WTC11 (cell line): ENCODE measurements at places on chromosomes 13 and 19.

DNA sequence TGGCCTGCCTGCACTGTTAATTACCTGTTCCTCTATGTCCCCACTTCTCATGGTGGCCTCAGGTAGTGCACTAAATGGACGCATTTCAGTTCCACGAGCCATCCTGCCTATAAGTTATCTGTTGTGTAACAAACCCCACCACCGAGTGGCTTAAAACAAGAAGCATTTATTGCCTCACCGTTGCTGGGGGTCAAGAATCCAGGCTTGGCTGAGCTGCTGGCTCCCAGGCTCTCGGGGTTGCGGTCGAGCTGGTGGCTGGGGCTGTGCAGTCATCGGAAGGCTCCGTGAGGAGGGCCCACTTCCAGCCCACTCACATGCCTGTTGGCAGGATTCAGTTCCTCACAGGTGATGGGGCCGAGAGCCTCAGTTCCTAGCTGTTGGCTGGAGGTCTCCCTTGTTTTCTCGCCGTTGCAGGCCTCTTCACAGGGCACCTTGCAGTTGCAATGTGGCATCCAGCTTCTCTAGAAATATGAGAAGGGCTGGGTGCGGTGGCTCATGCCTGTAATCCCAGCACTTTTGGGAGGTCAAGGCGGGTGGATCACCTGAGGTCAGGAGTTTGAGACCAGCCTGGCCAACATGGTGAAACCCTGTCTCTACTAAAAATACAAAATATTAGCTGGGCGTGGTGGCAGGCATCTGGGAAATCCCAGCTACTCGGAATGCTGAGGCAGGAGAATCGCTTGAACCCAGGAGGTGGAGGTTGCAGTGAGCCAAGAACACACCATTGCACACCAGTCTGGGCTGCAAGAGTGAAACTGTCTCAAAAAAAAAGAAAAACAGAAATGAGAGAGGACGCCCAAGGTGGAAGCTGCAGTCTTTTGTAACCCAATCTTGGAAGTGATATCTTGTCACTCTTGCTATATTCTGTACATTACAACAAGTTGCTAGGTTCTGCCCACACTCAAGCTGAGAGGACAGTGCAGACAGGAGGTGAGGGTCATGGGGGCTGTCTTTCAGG, 6.5 kb upstream of the PTOV1 start:
- DNase-seq, result no peak

- DNase-seq, result no peak
Observed at GRCh38 chr19:38778733-38779132, 5.4 kb upstream of the LGALS7 start.

DNA sequence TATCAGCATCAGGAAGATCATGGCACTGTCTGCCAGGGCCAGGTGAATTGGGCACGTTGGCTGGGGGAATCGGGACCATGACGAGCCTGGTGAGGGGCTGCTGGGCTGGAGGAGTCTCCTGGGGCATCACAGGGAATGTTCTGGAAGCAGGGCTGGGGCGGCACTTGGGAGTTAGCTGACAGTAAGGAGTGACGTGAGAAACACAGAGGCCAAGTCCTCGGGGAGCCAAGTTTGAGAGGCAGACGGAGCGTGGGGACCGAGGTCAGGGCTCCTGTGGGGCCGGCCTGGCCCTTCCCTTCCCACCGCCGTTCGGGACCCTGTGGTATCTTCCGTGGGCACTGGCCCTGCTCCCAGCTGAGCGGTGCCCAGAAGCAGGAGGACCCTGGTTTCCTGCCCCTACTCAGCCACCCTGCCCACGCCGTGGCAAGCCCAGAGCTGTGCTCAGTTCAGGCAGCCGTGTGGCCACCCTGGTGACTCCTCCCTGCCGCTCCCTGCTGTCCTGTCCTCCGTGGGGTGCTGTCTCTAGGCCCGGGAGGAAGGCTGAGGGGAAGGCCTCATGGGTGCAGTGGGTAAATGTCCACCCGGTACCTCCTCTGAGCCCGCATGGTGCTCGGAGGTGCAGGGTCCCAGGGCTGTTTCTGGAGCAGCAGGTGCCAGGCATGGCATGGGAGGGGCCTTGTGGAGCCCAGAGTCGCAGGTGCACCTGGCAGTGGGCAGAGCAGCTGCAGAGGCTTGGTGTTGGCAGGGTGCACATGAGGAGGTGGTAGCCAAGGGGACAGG, 25.2 kb downstream of the CRTC1 start:
- DNase-seq, result no peak

- DNase-seq, result no peak
Observed at GRCh38 chr13:112576191-112576590, 11.8 kb downstream of the TUBGCP3 start.

DNA sequence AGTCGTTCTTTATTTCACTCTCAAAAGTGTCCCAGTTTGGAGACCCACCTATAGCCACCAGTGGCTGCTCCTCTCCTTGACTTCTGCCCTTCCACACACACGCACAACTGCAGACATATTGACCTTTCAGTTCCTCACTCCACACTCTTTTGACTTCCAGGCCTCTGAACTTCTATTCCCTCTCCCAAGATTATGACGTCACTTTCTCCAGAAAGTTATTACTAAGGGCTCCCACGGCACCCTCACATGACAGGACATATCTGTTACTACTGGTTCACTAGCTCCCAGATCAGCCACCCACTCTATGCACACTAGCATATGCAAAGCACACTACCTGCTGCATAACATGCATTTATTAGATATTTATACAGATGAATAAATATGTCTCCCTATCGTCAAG, 45.9 kb downstream of the XPO4 start:
- no peak for DNase-seq

GRCh38 chr19:23769691-23770468, 11.2 kb upstream of the ZNF681 start:
- no peak for DNase-seq

DNA sequence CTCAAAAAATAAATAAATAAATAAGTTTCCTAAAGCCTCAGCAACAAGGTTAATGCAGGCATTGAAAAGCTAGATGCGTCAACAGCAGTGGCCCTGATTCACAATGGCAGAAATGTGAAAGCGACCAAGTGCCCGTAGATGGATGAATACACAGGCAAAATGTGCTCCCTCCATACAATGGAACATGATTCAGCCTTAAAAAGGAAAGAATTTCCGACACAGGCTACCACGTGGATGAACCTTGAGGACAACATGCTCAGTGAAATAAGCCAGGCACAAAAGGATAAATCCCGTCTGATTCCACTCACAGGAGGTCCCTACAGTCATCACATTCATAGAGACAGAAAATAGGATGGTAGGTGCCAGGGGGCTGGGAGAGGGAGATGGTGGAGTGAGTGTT, 31.7 kb downstream of the INSR start:
- DNase-seq, result no peak

DNA sequence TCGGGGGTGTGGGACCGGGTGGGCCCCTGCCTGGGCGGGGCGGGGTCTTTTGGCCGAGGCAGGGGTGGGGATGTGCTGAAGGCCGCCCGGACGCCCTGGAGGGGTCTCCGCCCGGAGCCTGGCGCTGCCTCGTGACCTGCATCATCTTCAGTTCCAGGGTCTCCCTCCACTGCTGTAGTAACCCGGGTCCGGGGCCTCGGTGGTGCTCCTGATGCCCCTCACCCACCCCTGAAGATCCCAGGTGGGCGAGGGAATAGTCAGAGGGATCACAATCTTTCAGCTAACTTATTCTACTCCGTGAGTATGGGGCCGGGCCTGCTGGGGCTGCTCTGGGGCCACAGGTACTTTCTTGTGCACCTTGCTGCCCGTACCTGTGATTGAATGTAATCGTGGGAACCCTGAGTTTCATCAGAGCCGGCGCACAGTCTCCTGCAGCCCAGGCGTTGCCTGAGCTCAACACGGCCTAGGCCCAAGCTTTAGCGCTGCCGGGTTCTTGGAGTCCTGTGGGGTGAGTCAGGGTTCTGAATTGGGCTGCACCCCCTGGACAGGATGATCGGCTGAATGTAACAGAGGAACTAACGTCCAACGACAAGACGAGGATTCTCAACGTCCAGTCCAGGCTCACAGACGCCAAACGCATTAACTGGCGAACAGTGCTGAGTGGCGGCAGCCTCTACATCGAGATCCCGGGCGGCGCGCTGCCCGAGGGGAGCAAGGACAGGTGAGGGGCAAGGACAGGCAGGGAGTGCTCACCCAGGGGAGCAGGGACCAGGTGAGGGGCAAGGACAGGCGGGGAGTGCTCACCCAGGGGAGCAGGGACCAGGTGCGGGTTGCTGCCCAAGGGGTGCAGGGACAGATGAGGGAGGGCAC, 10.5 kb downstream of the PEAK3 start:
- DNase-seq, result peak; percentile 20

GRCh38 chr19:43725468-43725867, 9.6 kb downstream of the IRGC start:
- no peak for DNase-seq

DNA sequence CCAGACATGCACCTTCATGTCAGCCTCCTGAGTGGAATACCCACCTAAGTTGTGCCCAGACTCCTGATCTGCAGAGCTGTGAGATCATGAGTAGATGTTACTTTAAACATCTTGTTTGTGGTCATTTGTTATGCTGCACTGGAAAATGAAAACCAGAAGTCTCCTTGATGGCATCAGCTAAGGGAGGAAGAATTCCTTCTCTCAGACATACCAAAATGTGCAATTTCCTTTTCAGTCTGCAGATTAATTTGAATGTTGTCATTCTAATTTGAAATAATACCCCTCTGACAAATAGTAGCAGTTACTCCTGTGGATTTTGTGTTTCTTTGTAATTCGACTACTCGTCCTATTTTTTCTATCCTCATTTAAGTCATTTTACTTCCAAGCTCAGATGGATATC, 59.3 kb downstream of the ITGBL1 start:
- DNase-seq, result no peak

- no peak for DNase-seq
Observed at GRCh38 chr13:28179974-28180373, 41.6 kb downstream of the PAN3 start.

- DNase-seq, result no peak
Observed at GRCh38 chr13:102677122-102677521, 17.7 kb downstream of the METTL21C start.

DNA sequence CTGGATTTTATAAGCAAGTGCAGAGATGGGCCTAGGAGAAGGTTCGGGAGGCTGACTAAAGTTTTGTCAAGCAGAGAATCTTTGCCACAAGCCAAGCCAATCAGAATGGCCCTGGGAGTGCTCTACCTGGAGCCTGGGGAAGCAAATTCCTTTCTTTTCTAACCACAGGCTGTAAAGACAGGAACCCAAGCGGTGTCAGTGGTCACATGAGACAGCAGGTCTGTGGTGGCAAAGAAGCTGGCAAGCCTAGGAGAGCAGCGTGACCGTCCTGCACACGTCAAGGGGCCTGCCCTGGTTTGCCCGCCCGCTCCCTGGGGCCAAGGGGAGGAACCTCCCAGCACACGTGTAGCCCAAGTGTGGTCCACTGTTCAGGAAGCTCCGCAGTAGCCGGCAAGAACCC, 90.8 kb downstream of the IPO5 start:
- no peak for DNase-seq

- no peak for DNase-seq
Observed at GRCh38 chr19:51602189-51602854, 27.9 kb downstream of the SIGLEC5 start.

DNA sequence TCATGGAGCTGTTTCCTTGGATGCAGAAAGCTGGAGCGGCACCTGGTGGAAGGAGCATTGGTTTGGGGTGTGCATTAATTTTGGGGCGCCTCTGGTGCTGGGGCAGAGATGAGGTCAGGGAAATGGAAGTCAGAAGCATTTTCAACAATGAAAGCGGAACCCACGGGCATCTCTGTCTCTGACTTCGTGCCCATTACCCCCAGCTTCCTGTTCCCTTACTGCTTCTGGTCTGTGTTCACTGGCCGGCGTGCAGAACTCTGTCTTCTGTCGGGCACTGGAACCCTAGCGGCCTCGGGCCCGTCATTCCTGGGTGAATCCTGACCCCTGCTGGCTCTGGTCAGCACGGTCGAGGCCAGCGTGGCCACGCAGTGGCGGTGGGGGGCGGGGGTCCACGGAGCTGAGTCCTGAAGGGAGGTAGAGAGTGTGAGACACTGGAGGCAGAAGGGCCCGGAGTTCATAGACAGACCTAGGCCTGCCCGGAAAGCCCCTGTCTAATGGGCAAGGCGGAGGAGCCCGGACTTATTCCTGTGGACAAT, 7.9 kb upstream of the LINGO3 start:
- DNase-seq, result peak; percentile 82

DNA sequence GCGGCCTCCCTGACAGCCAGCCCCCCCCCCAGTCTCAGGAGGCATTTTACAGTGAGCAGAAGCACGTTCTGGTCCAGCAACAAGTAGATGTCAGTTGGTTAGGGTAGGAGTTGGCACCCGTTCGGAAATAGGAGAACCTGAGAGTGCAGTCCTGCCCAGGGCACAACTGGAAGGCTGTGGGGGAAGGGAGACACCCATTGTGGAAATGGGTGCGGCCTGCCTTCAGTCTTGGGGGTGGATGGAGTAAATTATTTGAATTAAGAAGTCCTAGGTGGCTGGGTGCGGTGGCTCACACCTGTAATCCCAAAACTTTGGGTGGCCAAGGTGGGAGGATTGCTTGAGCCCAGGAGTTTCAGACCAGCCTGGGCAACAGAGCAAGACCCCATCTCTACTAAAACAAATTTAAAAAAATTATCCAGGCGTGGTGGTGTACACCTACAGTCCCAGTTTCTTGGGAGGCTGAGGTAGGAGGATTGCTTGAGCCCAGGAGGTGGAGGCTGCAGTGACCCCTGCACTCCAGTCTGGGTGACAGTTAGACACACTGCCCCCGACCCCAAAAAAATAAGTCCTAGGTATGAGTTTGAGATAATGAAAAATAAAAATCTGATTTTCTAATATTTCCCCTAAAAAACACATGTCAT, 1.2 kb downstream of the CIRBP start:
- DNase-seq, result no peak

DNA sequence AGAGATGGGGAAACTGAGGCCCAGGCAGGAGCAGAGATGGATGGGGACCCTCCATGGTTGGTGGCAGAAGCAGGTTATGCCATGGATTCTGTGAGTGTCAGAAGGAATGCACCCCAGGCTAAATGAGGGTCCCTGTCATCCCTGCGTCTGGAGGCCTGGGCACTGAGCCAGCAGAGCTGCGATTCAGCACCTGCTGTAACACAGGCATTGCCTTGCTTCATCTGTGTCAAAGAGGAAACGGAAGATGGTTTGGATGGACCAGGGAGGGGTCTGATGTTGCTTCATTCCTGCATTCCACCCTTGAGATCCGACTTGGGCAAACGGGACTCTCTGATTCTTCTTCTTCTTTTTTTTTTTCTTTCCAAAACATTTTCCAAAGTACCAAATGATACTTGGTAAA, 1.2 kb downstream of the C5AR1 start:
- DNase-seq, result no peak

DNA sequence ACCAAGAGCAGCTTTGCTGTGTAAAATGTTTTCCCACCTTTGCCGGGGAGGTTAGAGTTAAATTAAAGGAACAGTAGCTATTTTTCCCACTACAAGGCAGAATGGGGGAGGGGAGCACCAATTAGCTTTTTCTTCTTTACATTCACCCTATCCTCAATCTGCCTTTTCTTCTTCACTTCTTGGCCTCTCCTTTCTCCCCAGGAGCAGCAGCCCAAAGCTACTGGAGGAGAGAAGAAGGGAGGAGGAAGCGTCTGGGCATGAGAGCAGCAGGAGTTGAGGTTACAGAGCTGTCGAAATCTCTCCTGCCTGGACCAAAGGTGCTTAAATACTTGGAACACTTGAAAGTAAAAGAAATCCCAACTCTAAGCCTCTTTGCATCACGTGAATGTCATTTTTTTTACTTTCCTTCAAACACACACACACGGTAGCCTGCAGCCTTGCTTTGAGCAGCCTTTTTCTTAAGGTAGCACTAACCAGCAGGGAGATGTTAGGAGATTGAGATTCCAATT, 39.0 kb upstream of the WASF3 start:
- DNase-seq, result no peak

- no peak for DNase-seq
Observed at GRCh38 chr13:35557475-35557874, 81.0 kb upstream of the MAB21L1 start.

- no peak for DNase-seq
Observed at GRCh38 chr13:77810878-77811277, 107.8 kb downstream of the EDNRB start.
